ENCODE measurements at places on chromosomes 16 and 17.

DNA sequence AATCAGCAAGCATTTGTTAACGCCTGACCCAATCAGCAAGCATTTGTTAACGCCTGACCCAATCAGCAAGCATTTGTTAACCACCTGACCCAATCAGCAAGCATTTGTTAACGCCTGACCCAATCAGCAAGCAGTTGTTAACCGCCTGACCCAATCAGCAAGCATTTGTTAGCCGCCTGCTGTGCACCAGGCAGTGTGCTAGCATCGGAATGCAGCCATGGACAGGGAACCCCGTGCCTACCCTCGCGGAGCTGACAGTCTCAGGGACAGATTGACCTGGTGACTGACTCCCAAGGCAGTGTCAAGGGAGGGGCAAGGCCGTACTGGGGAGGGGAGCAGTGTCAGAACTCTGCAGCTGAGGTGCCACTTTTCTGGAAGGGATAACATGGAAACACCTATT lies 66.9 kb downstream of the ABR start:
- DNase-seq = no peak

- DNase-seq = no peak
Measured at GRCh38 chr17:65727246-65727645, 165.8 kb upstream of the AXIN2 start.

GRCh38 chr16:27759301-27759871 lies 209.4 kb downstream of the KATNIP start:
- DNase-seq = no peak

- DNase-seq = no peak
Measured at GRCh38 chr17:30375661-30376060, 3.1 kb upstream of the CPD start.

DNA sequence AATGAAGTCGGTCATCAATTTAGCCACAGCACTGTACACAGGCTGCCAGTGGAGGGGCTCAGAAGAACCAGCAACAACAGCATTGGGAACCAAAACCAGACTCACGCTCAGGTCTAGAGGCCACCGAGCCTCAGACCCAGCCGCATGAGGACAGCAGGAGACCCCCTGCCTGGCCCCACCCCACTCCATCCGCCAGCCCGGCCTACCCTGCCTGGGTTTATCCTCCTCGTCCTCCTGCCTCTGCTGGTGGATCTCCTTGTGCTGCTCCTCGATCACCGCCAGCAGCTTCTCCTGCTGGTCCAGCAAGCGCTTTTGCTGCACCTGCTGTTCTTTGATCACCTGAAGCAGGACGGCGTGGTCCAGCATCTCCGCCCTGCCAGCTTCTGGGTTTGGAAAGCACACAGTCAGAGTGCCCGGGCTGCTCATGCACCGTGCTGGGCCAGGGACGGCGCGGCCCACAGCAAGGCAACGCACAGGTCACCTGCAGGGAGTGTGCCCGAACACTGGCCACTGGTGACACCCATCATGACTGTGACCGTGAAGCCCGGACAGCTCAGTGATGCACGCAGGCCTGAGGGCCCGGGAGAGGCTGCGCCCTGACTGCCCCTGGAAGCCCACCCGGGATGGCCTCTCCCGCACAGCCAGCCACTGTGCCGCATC lies 7.7 kb downstream of the NDUFAF8 start:
- no peak for DNase-seq
